Posterior vena cava (tissue), 2 donors: ENCODE measurements at places on chromosomes 5 and 9. TPM values are rescaled to one million over a fixed set of nuclear protein-coding genes. Genes with fewer than 3 reads are reported as not detected.

GRCh38 chr9:124478354-124478753 is 28.1 kb downstream of the ADGRD2 start:
- DNase-seq: no peak

Gene GABRB2
- total RNA-seq: 0.93 TPM

DNA sequence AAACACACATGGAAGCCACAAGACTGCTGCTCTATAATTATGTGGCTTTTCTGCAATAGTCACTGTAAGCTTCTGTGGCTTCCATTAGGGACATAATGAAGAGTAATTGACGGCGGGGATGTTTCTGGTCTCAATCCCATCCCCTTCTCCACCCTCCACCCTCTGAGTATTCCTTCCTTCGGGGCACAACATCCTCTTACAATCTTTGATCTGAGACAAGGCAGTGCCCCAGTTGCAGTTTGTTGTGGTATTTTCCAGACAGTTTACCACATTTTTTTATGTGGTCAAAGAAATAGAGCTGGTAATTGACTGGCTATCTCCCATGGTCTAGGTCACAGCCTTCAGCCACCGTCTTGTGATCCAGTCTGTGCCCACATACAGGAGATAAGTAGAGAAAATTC is 277.7 kb downstream of the NR2F1-AS1 start:
- DNase-seq: no peak

Gene HAPLN1
- not detected for total RNA-seq

Gene CAMK2A
- 0.23 TPM for total RNA-seq

DNA sequence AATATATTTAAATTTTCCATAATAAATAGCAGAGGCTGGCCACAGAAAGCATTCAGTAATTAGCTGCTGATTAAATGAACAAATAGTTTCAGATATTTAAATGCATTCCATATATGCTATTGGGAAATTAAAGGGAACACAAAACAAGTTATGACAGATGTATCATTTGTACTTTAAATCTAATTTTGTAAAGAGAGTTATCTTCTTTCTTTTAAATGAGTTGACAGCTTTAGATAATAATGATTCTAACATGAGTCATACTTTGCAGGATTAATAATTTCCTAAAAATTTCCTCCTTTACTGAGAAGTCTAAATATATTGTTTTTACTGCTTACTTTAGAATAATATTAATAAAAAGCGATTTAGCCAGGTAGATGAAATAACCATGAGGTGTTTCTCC is 320.1 kb downstream of the ADAMTS6 start:
- no peak for DNase-seq

DNA sequence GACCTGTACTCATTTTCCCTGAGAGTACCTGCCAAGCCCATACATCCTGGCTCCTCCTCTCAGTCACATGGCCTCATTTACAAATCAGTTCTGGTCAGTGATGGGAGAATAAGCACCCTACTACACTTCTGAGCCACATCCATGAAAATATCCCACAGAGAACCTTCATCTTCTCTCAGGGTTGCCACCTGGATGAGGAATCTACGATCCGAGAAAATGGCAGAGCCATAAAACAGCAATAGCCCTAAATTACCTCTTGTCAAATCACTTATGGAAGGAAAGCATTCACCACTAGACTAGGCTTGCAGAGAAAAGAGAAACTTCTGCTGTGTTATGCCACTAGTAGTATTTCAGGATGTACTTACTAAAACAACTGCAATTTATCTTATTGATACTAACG is 324.8 kb downstream of the BNC2 start:
- DNase-seq: no peak

Gene KCNV2
- not detected for total RNA-seq

- no peak for DNase-seq
Observed at GRCh38 chr9:35499029-35499700, 9.3 kb downstream of the RUSC2 start.

Gene N4BP3
- 1.7 TPM for total RNA-seq

GRCh38 chr5:93589829-93590215 is 6.8 kb downstream of the NR2F1 start:
- DNase-seq: no peak

Gene ENC1
- total RNA-seq: 12.7 TPM

DNA sequence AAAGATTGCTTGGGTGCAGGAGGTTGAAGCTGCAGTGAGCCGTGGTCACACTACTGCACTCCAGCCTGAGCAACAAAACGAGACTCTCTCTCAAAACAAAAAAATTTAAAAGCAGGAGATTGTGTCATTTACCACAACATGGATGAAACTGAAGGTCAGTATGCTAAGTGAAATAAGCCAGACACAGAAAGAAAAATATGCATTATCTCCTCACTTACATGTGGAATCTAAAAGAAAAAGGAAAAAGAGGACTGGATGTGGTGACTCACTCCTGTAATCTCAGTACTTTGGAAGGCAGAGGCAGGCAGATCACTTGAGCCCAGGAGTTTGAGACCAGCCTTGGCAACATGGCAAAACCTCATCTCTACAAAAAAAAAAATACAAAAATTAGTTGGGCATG is 146.8 kb upstream of the DAPK1 start:
- no peak for DNase-seq
